ENCODE measurements at places on chromosomes 3 and 15. TPM values are rescaled to one million over a fixed set of nuclear protein-coding genes. Genes with fewer than 3 reads are reported as not detected.
A peak's percentile ranks its signal among the peaks of the same experiment; 100 is the strongest.

GRCh38 chr3:15744176-15744575 is 53.6 kb downstream of the ANKRD28 start:
- no peak for DNase-seq

The CP gene
- total RNA-seq, result 11.1 TPM

DNA sequence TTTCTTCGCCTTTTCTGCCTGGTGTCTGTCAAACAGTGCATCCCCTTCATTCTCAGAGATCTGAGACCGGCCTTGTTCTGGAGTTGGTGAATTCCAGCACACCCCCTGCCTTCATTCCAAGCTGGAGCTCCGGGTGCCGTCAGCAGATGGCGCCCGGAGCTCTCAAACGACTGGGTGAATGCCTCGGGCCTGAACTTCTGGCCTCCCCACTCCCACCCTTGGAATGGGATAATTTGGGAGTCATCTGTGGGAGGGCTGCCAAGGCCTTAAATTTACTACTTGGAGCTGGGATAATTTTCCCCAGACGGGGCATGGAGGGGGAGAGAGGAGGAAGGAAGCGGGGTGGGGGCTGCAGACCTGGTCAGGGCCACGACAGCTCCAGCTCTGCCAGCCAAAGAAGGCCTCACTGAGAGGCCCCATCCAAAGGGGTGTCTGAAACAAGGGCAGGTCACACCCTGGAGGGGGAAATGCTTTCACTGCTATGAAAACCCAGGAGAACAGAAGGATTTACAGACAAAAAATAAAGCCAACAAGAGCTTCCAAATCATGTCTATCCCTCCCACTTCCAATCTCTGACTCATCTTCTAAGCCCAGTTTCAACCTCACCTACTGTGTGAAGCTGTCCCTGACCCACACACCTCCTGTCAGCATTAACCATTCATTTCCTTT is 187.9 kb downstream of the OPA1 start:
- DNase-seq, result peak; percentile 75

The RBMS3 gene
- total RNA-seq, result 11.5 TPM

DNA sequence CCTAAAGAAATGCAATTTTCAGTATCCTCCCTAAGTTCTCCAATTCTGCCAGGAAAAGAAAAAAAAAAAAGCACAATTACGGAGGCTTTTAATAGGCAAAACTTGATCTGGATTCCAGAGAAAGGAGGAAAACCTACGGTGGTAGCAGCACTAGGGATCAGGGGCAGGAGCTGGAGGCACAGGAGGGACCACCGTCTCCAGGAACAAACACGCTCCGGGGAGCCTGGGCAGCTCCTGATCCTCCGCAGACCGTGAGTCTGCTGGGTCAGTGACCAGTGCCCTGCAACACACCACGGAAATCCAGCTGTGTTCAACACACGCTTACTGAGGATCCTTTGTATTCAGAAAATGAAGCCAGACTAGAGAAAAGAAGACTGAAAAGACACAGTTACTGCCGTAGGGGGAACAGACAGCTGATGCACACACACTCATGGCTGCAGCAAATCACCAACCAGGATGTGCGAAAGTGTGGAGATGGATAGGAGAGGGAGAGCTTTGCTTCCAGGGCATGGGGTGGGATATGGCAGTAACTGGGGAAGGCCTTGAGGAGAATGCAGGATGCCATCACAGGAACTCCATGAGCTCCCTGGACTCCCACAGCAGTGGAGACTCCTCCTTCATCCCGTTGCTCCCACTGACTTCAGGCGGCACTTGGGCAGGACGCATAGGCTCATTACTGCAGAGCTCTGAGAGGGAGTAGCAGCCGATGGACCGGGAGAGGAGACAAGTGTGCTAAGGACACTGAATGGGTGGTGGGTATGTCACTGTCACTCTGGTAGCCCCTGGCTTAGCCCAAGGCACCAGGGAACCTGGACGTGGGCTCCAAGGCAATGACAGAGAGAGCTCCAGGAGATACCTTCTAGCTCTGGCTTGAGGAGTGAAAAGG is 167.0 kb downstream of the ATP10A start:
- no peak for DNase-seq

DNA sequence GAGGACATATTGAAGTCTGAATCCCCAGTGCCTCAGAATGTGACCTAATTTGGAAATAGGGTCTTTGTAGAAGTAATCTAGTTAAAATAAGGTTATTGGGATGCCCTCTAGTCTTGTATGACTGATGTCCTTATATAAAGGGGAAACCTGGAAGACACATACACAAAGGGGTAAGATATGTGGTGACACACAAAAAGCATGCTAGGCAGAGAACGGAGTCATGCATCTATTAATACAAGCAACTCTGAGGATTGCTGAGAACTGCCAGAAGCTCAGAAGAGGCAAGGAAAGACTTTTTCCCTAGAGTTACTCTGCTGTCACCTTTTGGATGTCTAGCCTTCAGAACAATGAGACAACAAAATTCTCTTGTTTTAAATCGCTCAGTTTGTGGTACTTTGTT is 58.1 kb upstream of the TMEM108 start:
- no peak for DNase-seq

DNA sequence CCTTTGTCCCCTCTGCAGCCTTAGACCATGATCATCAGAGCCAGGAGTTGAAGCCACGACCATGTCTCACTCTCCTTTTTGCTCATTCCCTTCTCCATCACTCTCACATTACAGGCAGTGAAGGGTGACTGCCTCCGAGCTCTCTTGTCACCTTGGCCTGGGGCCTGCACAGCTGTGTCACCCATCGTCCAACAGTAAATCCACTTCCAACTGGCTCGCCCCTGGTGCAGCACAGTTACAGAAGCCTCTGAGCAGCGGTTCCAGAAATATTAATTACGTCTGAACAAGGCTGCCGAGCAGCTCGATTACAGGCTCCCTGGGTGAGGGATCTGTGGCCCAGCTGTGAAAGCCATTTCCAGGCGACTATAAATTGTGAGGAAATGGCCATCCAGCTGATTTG is 528.2 kb downstream of the NR2F2 start:
- no peak for DNase-seq

- DNase-seq, result no peak
Observed at GRCh38 chr15:100307241-100308212, 34.2 kb downstream of the ADAMTS17 start.

The CLDN18 gene
- total RNA-seq, result not detected

DNA sequence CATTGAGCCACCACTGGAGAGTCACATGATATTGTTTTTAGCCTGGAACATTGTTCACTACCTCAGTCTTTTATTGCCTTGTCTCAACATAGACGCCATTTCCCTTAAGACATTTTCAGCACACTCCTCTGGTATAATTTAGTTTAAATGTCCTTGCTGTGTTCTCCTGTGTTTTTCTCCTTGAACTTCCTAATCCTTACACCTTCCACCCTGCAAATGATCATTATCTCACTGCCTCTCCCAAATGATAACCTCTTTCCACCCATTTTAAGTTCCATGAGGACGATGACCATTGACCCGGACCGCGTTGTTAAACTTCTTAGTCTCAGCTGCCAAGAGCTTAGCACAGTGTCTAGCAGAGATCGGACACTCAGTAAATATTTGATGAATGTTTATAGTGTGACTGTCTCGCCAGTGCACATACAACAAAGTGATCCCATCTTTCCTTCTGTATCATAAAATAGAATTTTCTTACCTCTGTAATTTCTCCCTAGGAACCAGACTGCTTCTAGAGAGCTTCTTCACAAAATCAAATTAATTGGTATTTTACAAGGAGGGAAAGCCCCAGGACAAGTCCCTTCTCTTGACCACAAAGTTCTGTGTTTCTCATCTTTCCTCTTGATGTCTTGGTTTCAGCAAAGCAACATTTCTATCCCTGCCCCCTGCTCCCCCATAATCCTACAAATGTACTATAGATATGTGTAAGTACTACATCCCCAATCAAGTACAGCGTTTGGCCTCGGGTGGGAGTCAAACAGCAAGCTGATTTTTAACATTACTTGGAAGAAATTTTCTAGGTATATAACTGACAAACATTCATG is 429.6 kb downstream of the LPP start:
- peak; percentile 55 for DNase-seq

- no peak for DNase-seq
Observed at GRCh38 chr3:17442332-17443049, 299.9 kb downstream of the TBC1D5 start.
